Activated CD4-positive, alpha-beta T cell treated with anti-CD3 and anti-CD28 coated beads, Interleukin-2, amount 50 U/mL, for 16 hours (primary cell): ENCODE measurements at places on chromosomes 7 and 10.
A peak's percentile ranks its signal among the peaks of the same experiment; 100 is the strongest.

DNA sequence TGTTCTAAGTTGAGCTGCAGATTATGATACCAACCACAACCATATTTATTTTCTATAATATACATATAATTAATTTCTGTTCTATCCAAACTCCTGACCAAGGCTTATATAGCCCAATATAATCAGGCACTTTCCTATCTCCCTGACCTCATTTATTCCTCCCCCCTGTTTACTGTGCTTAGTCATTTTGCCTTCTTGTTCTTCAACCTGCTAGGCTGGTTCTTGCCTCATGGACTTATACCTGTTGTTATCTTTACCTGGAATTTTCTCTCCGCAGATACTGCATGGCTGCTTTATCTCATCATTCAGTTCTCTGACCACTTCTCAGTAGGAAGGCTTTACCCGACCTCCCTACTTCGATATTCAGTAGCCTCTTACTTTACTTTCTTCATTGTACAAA is 24.9 kb upstream of the FAM3C start:
- DNase-seq = no peak

GRCh38 chr7:6182993-6183392 is 89.4 kb downstream of the CYTH3 start:
- DNase-seq = no peak

DNA sequence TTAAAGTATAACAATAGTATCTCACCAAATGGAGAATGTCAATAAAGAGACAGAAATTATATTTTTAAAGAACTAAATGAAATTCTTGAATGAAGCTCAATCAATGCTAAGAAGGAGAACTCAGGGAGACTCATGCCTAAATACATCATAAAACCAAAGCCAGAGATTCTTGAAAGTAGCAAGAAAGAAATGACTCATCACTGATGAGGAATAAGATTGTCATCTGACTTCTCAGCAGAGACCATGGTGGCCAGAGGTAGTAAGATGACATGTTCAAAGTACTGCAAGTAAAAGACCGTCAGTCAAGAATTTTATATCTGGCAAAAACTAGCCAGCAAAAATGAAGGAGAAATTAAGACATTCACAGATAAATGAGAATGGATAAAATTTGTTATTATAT is 399.0 kb downstream of the GRID1 start:
- peak; percentile 63 for DNase-seq

- DNase-seq = no peak
Observed at GRCh38 chr10:1240341-1240775, 184.2 kb downstream of the WDR37 start.

- DNase-seq = no peak
Observed at GRCh38 chr7:115094163-115094562, 172.3 kb downstream of the MDFIC start.

DNA sequence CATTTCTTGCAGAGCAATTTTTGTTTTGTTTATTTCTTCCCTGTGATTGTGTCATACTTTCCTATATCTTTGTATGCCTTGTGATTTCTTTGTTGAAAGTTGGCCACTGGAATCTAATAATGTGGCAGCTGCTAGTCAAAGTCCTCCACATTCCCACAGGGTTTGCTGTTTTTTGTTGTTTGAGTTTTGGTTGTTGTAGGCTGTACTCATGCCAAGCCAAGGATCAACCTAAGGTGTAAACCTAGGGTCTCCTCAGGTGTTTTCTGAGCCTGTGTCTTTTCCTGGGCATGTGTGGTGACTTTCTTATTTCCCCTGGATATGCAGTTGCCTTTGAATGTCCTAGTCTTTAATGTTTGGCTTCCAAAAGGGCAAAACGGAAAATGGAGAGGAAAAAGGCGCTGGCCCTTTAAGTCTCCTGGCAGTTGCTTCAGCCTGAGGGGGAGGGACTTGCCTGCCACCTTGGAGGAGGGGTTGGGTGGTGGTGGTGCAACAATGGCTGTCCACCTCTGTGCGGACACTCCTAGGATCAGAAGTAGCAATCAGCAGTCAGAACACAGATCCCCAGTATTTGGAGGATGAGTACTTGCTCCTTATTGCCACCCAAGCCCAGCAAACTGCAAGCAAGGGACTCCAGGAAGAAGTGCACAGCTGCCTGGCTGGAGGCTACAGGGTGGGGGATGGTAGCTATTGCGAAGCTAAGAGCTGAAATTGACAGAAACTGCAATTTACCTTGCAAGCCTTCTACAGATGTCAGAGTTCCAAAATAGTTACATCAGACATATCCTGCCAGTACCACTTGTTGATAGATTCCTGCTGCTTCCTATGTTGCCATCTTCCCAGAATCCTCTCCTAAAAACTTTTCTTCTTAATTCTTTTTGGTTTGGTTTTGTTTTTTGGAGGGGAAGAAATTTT is 5.6 kb upstream of the ZNF518A start:
- no peak for DNase-seq

DNA sequence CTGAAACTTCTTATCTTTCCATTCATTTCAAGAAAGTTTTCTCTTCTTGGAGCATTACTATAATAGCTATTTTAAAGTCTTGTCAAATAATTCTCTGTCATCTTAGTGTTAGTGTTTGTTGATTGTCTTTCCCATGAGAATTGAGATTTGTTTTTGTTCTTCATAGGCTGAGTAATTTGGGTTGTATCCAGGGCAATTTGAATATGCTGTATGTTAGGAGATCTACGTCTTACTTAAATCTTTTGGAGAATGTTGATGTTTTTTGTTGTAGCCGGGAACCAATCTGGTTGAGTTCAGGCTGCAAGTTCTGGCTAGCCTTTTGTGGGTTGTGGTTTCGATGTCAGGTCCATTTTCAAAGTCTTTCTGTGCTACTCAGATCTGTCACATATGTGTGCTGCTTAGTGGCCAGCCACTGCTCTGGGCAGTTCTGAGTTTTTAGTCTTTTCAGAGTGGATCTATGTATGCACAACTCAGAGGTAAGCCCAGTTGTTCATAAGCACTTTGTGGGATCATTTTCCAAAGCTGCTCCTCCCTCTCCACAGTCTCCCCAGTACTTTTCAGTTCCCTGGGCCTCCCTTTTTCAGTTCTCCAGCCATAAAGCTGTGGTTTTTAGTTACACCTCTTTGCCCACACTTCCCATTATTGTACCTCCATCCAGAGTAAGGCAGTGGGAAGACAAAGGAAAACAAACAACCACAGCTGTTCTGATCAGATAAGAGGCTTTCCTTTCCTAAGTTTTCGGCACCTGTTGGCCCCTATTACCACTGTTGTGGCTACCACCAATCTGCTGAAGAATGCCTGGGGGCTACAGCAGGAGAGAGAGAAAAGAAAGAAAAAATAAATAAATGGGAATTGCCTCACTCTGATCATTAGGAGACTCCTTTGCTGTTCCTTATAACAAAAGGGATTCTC is 4.7 kb upstream of the CCNJ start:
- no peak for DNase-seq

- DNase-seq = no peak
Observed at GRCh38 chr10:61071580-61071979, 127.6 kb upstream of the RHOBTB1 start.

GRCh38 chr10:131912620-131913019 is 11.8 kb downstream of the PPP2R2D start:
- no peak for DNase-seq

DNA sequence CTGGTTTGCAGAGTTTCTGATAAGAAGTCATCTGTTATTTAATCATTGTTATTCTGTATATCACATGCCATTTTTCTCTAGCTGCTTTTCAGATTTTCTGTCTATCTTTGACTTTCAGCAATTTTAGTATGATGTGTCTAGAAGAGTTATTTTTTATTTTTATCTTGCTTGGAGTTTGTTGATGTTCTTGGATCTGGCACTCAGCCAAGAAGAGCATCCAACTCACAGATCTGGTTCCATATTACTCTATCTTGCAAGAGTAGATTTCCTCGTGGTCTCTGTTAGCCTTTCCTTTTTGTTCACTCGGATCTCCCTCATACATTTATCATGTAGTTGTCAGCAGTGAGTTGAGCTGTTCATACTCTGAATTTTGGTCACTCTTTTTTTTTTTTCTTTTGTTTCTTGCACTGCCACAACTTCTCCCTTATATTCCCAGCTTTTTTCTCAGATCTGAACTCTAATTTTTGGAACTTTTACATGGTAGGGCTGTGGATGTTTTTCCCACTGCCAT is 54.8 kb upstream of the CALCR start:
- DNase-seq = no peak

DNA sequence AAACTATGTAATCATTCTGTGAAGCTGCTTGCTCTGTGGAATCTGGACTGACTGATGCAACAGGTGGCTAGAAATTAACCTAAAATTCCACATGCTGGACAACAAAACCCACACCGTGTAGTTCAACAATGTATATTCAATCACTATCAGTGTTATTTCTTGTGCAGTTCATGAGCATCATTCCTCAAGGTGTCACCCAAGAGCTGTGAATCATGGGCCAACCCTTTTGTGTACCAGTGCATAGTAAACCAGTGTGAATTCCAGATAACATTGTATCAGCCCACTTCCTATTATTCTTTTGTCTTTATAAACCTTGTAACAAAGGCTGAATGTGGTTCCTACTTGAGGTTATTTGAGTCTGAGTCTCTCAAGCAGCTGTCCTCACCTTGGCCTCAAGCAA is 905.2 kb upstream of the ZNF722 start:
- DNase-seq = no peak

DNA sequence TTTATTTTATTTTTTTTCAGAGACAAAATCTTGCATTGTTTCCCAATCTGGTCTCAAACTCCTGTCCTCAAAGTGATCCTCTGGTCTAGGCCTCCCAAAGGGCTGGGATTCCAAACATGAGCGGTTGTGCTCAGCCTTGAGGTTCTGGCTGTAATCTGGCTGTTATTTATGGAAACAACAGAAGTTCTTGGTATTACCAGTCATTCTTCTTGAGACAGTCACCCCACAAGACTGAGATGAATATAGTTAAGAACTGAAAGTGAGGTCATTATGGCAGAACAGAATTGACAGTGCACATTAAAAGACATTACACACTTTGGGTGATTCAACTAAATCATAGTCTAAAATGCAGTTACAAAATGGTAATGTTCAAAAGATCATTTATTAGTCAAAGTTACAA is 719.5 kb downstream of the ZWINT start:
- no peak for DNase-seq

- peak; percentile 73 for DNase-seq
Observed at GRCh38 chr10:88793712-88794299, 8.7 kb upstream of the LIPM start.

- peak; percentile 58 for DNase-seq
Observed at GRCh38 chr7:1925973-1926907, 256.2 kb downstream of the ELFN1 start.

GRCh38 chr7:55130395-55131141 is 111.8 kb downstream of the EGFR start:
- DNase-seq = peak; percentile 41

GRCh38 chr10:109205929-109206585 is 717.3 kb downstream of the XPNPEP1 start:
- no peak for DNase-seq

DNA sequence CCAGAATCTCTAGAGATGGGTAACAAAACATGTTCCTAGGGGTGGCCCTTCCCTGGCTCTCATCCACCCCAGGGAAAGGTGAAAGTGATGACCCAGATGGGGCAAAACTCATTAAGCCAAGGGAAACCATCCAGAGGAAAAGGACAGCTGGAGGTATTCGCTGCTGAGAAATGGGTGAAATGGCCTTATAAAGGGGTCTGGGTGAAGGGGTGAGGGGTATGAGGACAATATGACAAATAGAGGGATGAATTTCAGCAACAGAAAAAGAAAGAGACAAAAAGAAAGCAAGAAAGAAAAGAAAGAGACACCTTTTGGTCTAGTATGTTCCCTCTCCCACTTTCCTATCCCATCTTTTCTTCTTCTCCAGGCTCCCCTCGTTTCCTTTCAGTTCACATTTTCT is 26.6 kb downstream of the ARHGAP21 start:
- DNase-seq = no peak

DNA sequence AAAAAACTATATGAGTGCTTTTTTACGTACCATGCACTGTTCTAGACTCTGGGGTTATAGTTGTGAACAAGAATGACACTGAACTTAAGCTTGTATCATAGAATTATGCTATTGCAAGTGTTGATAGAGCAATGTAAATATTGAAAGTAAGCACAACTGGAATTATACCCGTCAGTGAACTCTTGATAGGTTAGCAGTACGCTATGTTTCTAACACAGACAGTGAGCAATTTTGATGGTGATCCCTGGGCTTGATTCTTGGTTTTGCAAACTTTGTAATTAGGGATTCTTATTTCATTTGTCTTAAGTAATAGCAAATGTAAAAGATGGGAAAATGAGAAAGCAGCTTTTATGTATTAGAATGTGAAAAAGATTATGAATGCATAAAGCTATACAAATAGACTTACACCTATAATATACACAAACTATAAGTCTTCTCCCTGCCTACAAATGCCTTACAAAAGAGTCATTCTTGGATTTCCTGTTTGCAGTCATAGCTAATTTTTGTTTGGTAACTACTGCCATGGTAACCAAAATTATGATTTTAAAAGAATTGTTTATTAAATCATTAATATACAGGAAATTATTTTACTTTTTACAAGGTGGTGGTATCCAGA is 6.7 kb downstream of the TES start:
- DNase-seq = no peak

- no peak for DNase-seq
Observed at GRCh38 chr7:138750473-138750872, 47.3 kb upstream of the TMEM213 start.

DNA sequence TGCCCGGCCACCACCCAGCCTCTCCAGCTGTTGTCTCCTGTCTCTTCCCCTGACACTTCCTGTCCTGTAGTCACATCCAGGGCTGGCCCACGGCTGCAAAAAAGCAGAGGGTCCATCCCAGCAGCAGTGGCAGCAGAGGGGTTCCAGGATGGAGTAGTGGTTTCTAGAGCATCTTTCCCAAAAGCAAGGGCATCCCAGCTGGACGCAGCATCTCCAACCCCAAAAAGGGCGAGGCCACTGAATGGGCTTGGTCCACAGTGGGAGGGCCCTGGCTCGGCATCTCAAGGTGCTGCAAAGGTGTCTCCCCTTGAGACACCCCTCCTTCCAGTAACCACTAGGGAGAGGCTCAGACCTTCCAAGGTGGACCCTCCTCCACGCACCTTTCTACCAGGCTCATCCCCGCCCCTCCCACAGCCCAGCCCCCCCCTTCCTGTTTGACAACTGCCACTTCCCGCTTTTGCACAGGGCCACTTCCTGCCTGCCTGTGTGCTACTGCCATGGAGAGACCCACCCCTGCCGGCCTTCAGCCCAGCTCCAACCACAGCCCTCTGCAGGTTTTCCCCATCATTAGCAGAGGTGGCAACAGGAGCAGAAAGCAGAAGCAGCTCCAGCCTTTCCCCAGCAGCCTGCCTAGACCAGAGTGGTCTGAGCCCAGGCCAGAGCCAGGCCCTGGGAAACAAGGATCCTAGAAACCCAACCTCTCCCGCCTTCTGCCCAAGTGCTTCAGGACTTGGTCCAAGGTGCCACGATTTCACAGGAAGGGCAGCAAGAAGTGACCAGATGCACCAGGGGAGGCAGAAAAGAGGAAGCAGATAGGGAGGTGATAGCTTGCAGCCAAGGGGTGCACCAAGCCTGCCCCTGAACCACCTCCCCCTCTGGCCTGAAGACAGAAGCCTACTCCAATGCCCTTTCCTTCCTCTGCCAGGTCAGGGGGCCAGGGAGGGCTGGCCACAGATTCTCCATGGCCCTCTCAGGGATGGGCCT is 8.6 kb downstream of the CAMK2G start:
- peak; percentile 77 for DNase-seq

- no peak for DNase-seq
Observed at GRCh38 chr7:67619175-67619574, 622.5 kb downstream of the TYW1 start.
